ENCODE measurements at places on chromosomes 13 and 19.
A peak's percentile ranks its signal among the peaks of the same experiment; 100 is the strongest.

DNA sequence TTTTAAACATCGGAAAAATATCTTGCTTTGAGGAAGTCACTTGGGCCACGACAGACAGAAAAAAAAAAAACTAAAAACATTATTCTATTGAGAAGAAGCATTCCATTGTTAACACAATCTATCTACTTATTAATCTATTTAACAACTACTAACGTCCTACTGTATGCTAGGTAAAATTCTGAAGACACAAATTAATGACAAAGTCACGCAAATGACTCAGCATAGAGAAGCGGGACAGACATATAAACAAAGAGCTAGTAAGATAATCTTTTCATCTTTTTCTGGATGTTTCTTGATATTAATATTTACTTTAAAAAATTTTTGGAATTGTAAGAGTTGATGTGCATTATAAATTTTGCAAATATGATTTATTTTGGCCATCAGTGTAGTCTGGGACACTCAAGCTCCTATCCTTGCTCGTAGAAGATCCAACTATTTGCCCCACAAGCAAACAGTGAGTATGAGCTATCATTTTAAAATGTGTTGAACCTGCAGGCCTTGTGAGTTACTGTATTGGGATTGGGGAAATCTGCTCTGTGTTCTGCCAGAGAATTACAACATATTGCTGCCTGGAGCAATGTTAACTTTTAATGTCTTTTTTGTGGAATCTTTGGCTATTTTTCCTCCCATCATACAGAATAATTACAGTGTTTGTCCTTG lies 109.1 kb downstream of the PCDH9 start:
- DNase-seq = no peak

DNA sequence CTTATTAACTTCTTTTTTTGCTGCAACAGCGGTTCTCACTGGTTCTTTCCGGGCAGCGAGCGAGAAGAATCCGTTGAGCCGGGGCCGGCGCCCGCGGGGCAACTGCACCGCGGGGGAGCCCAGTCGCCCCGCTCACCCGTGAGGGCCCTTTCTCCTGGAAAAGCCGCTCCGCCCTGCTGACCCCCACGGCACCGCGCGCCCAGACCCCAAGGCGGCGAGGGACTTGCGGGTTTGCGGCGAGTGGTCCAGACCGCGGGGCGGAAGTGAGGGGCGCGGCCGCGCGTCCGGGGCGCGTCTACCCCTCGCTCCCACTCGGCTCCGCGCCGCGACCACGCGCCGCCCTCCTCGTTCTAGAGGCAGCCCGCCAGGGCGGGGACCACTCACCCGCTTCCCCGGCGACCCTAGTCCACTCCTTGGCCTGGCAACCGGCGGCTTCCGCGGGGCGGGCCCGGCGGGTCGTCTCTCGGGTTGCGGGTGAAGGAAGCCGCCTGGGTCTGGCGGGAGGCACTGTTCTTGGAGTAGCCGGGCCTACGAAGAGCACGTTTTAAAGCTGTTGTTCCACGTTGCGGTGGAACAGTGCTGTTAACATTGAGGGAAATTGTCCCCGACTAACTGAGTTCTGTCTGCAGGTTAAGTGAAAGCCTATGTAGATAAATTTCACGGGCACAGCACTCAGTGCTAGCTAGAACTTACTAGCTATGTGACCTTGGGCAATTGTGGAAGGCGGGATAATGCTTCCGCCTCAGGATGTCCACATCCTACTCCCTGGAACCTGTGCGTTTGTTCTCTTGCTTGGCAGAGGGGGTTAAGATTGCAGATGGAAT lies at the start of gene NEK3:
TSS of gene NEK3 (minus strand) at position 439 of the 824 bp plus-strand sequence. CDS start 3,406 bp downstream, outside the sequence.
- peak; percentile 75 for DNase-seq

DNA sequence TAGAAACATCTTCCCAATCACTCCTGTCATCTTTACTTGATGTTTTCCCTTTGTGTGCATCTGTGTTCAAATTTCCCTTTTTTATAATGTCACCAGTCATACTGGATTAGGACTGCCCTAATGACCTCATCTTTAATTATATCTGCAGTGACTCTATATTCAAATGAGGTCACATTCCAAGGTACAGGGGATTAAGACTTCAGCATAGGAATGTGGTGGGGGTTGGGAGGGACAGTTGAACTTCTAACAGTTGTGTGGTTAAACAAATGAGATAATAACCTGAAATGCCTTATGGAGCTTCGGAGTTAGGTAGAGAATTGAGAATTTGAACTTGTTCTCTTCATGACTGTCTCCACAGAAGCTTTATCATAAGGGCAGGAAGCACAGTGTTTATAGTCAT lies 23.0 kb downstream of the PAN3 start:
- DNase-seq = no peak

- DNase-seq = no peak
Measured at GRCh38 chr19:46637224-46637623, 1.2 kb upstream of the GNG8 start.

DNA sequence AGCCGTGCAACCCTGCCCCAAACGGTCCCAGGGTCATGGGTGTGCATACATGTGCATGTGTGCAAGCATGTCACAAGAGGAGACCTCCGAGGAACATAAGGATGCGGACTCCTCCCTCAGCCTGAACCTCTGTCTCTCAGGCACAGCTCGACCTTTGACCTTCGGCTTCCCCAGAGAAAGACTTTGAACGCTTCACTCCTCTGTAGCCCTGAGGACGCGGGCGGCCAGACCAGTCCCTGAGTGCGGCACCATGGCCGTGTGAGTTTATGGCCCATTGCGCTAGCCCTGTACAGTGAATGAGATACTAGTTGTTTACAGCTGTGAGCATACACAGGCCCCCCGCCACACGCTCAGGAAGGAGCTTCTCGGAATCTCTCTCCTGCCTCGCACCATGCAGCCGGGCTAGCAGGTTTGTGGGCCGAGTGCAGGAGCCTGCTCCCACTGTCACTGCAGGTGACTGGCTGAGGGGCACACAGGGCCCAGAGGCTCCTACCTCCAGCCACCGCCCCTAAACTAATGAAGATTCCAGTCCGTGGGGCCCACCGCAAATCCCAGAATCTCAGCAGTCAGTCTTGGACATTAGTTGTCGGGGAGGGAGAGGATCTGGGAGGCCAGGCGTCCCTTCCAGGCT lies 10.8 kb downstream of the RASA3 start:
- DNase-seq = no peak

Measured in MG63 (cell line).